ENCODE measurements at places on chromosomes 2 and 18.

DNA sequence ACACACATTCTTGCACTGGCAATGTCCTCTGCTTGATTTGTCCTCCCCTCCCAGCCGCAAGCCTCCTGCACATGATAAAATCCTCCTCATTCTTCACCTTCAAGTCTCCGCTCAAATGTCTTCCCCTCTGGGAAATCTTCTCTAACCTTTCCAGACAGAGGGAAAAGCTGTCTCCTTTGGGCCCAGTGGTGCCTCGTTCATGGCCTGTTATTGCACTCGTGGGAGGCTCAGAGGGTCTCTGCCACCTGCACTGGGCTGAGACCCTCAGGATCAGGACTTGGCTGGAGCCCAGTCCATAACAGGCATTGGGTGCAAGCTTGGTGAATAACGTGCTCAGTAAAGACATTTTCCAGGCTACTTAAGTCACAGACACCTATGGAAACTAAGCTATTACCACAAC lies 68.6 kb downstream of the PTGR3 start:
- DNase-seq, result no peak
- no peak overlapping the region for H3K4me3 ChIP-seq
- no peaks in the 10 kb centered on the region for H3K27me3 ChIP-seq
- H3K27ac ChIP-seq, result no peak overlapping the region

- DNase-seq, result no peak
- no peak overlapping the region for H3K4me3 ChIP-seq
- H3K27me3 ChIP-seq, result no peaks in the 10 kb centered on the region
- no peak overlapping the region for H3K27ac ChIP-seq
- H3K4me1 ChIP-seq, result no peaks in the 10 kb centered on the region
- no peaks in the 10 kb centered on the region for H3K36me3 ChIP-seq
Measured at GRCh38 chr2:132963161-132963560, 293.2 kb upstream of the LYPD1 start.

DNA sequence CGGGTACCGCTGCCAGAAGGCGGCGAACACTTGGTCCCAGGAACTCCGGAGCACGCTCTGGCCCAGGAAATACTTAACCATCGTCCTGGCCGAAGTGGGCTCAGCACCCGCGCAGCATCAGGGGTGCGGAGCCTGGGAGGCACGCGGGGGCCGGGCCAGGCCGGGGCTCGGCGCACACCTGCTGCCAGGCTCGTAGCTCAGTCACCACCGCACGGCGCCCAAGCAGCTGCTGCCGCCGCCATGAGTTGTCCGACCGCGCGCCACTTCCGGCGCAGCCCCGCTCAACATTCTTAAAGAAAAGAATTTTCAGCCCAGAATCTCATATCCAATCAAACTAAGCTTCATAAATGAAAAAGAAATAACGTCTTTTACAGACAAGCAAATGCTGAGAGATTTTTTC lies 34.0 kb downstream of the MDH1 start:
- DNase-seq, result no peak
- H3K27me3 ChIP-seq, result no peaks in the 10 kb centered on the region
- H3K27ac ChIP-seq, result no peak overlapping the region
- H3K36me3 ChIP-seq, result no peaks in the 10 kb centered on the region
- H3K4me3 ChIP-seq, result no peak overlapping the region

- H3K27me3 ChIP-seq, result peaks cover 100% of the 10 kb centered on the region
- no peak for DNase-seq
- H3K4me3 ChIP-seq, result peak overlapping the region; percentile 3
- H3K27ac ChIP-seq, result no peak overlapping the region
Measured at GRCh38 chr2:26849056-26849999, 1.4 kb downstream of the DPYSL5 start.

DNA sequence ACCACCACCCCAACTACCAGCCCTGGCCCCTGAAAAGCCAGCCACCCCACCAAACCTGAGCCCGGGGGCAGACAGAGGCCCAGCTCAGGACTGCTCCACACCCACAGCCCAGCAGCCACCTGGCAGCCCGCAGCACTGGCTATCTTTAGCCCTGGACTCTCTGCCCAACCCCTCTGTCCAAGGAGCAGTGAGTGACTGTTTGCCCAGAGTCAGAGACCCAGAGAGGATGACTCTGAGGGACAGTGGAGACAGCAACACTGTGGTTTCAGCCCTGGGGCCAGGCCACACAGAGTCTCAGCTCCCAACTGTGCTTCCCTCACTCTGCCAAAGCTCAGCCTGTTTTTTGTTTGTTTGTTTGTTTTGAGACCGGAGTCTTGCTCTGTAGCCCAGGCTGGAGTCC lies 32.6 kb downstream of the BIN1 start:
- no peaks in the 10 kb centered on the region for H3K36me3 ChIP-seq
- H3K27ac ChIP-seq, result peak overlapping the region; percentile 30
- peaks cover 4% of the 10 kb centered on the region for H3K4me1 ChIP-seq
- no peaks in the 10 kb centered on the region for H3K27me3 ChIP-seq
- DNase-seq, result no peak

GRCh38 chr2:229212241-229212640 lies 58.8 kb downstream of the PID1 start:
- H3K4me1 ChIP-seq, result no peaks in the 10 kb centered on the region
- no peak overlapping the region for H3K27ac ChIP-seq
- no peak for DNase-seq

DNA sequence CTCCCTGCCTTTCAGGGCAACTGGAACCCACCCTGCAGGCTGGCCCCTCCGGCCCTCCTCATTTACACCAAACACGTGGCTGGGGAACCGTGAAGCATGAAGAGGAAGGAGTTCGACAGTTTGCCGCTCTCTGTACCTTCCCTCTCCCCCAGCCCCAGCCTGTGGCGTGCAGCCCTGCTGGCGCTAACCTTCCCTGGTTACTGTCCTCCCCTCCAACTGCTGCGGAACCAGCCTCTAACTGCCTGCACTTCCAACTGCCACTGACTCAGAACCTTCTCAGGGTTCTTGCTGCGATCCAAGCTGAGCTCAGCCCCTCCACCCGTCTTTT lies 19.2 kb upstream of the GNAL start:
- H3K36me3 ChIP-seq, result no peaks in the 10 kb centered on the region
- no peak overlapping the region for H3K27ac ChIP-seq
- H3K4me1 ChIP-seq, result peaks cover 30% of the 10 kb centered on the region
- H3K4me3 ChIP-seq, result no peak overlapping the region
- no peak for DNase-seq

GRCh38 chr2:150485114-150485870 lies 2.2 kb downstream of the RND3 start:
- H3K4me3 ChIP-seq, result peak overlapping the region; percentile 79
- DNase-seq, result no peak
- peaks cover 6% of the 10 kb centered on the region for H3K4me1 ChIP-seq
- H3K27me3 ChIP-seq, result no peaks in the 10 kb centered on the region

DNA sequence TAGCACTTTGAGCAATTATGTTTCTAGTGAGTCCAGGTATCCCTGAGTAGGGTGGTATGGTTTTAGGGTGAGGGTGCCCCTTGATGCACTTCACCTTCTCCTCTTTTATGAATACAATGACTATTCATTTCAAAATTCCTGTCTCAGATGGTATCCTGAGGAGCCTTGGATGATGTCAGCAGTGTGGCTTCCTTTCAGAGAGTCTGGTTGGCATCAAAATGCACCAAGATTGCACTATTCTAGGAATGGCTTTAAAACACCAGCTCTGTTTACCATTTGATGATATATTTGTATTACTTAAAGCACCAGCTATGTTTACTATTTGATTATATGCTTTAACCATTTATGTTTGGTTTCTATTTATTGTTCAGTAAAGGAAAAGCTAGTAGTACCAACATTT lies 141.0 kb downstream of the FMNL2 start:
- no peak overlapping the region for H3K4me3 ChIP-seq
- H3K4me1 ChIP-seq, result peaks cover 38% of the 10 kb centered on the region
- no peaks in the 10 kb centered on the region for H3K36me3 ChIP-seq
- H3K27ac ChIP-seq, result no peak overlapping the region
- no peaks in the 10 kb centered on the region for H3K27me3 ChIP-seq

- no peak overlapping the region for H3K4me3 ChIP-seq
- DNase-seq, result no peak
- H3K27ac ChIP-seq, result peak overlapping the region; percentile 14
Measured at GRCh38 chr18:46055838-46056230, 16.2 kb downstream of the PSTPIP2 start.

- no peak overlapping the region for H3K4me3 ChIP-seq
- H3K36me3 ChIP-seq, result no peaks in the 10 kb centered on the region
- no peak for DNase-seq
Measured at GRCh38 chr2:107380912-107381311, 445.8 kb upstream of the RGPD4 start.

DNA sequence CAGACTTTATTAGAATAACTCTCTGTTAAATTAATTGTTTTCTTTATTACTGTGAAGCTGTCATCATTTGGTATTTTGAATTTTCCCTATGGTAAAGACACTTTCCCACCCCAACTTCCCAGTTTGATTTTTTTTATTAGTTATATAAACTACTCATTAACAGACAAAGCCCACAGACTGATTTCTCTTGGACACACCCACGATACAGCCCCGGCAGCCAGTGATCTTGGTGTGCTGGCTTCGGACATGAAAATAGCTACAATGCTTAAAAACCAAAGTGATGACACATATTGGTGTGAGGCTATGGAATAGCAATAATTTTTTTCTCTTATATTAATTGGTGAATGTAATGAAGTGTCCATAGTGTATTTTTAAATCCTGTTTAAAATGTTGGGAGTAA lies 225.4 kb upstream of the SIX3 start:
- no peak overlapping the region for H3K4me3 ChIP-seq
- H3K27me3 ChIP-seq, result no peaks in the 10 kb centered on the region
- no peaks in the 10 kb centered on the region for H3K36me3 ChIP-seq
- DNase-seq, result no peak

DNA sequence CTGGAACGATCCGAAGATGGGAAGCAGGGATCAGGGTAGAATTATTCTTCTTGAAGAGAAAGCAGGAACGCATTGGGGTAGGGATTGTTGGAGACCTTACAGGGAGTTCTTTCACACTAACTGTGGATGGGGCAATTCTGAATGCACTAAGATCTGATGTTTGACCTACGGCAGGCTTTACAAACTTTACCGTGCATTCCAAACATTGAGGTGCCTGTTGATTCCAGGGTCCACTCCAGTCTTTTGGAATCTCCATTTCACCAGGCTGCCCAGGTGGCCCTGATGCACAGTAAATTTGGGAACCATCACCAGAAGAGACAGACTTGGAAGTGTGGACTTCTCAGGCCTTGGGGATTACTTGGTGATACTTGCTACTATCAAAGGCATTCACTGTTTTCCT lies 76.9 kb downstream of the RFTN2 start:
- DNase-seq, result no peak
- no peaks in the 10 kb centered on the region for H3K27me3 ChIP-seq
- no peak overlapping the region for H3K27ac ChIP-seq
- no peaks in the 10 kb centered on the region for H3K36me3 ChIP-seq

DNA sequence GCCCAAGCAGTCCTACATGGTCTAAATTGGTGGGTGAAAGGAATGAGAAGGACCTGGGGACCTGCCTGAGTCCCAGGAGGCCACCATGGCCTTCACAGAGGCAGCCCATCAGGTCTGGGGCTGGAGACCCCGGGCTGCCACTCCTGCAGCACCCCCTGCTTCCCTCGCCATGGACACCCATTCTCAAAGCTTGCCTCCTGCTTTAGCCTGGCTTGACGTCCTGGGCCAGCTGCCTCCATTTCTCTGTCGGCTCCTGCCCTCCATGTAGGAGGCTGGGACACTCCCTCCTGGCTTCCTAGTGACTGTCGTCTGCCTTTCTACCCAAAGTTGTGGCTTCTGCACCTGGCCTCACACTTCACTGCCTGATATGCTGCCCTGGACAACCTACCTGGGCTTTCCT lies 198.6 kb downstream of the FAM210A start:
- no peaks in the 10 kb centered on the region for H3K36me3 ChIP-seq
- no peak overlapping the region for H3K27ac ChIP-seq

- H3K36me3 ChIP-seq, result no peaks in the 10 kb centered on the region
- H3K4me3 ChIP-seq, result no peak overlapping the region
- no peaks in the 10 kb centered on the region for H3K27me3 ChIP-seq
- no peak for DNase-seq
Measured at GRCh38 chr2:17972991-17973390, 94.5 kb downstream of the KCNS3 start.

GRCh38 chr2:149899390-149899789 lies 311.8 kb upstream of the MMADHC start:
- H3K36me3 ChIP-seq, result no peaks in the 10 kb centered on the region
- H3K4me3 ChIP-seq, result no peak overlapping the region

- H3K36me3 ChIP-seq, result no peaks in the 10 kb centered on the region
- H3K4me3 ChIP-seq, result no peak overlapping the region
- no peaks in the 10 kb centered on the region for H3K27me3 ChIP-seq
- H3K4me1 ChIP-seq, result peaks cover 45% of the 10 kb centered on the region
- no peak for DNase-seq
- no peak overlapping the region for H3K27ac ChIP-seq
Measured at GRCh38 chr2:64787698-64788097, 134.0 kb upstream of the SERTAD2 start.

DNA sequence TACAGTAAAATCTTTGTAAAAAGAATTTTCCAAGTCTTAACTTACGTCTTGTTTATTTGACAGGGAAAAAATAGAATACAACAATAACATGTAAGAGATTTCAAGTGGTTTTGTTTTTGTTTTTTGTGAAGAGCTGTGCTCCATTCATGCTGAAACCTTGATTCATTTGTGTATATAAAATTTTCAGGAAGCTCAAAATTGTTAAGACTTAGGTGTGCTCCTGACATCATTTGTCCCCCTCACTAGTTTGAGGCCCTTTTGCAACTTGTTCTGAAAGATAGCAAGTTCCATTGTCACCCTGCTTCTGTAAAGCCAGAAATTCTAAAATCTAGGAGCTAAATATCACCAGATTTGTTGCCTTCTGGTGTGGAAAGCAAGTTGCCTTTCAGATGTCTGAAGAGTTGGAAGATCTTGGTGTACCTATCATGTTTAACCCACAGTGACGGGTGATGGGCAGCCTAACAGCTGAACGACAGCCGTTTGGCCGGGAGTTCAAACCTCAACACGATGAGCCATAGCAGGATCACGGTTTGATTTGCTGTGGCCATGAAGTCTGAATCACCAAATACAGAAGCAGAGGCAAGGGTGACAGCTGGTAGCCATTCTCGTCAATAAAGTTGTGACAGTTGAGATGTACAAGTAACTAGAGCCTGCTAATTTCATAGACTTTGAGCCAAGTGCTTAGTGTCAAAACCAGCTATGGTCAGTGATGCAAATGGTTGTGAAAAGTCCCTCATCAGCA lies 205.5 kb upstream of the SP5 start:
- no peaks in the 10 kb centered on the region for H3K27me3 ChIP-seq
- H3K4me1 ChIP-seq, result no peaks in the 10 kb centered on the region
- H3K36me3 ChIP-seq, result no peaks in the 10 kb centered on the region
- H3K4me3 ChIP-seq, result no peak overlapping the region

- no peaks in the 10 kb centered on the region for H3K27me3 ChIP-seq
- DNase-seq, result no peak
- H3K36me3 ChIP-seq, result no peaks in the 10 kb centered on the region
- no peaks in the 10 kb centered on the region for H3K4me1 ChIP-seq
- H3K4me3 ChIP-seq, result no peak overlapping the region
Measured at GRCh38 chr2:67242456-67242855, 154.7 kb upstream of the ETAA1 start.

GRCh38 chr18:33697498-33697897 lies 119.5 kb downstream of the ASXL3 start:
- DNase-seq, result no peak
- no peaks in the 10 kb centered on the region for H3K36me3 ChIP-seq
- no peaks in the 10 kb centered on the region for H3K27me3 ChIP-seq
